CD4-positive, CD25-positive, alpha-beta regulatory T cell (primary cell): ENCODE measurements at places on chromosomes 1 and 21. TPM values are rescaled to one million over a fixed set of nuclear protein-coding genes. Genes with fewer than 3 reads are reported as not detected.

The RPE65 gene
- not detected for polyA plus RNA-seq

GRCh38 chr1:204420039-204421004, 8.7 kb upstream of the PPP1R15B start:
- H3K36me3 ChIP-seq = peaks cover 7% of the 10 kb centered on the region
- DNase-seq = no peak
- no peaks in the 10 kb centered on the region for H3K4me1 ChIP-seq
- no peak overlapping the region for H3K27ac ChIP-seq
- H3K27me3 ChIP-seq = no peaks in the 10 kb centered on the region

DNA sequence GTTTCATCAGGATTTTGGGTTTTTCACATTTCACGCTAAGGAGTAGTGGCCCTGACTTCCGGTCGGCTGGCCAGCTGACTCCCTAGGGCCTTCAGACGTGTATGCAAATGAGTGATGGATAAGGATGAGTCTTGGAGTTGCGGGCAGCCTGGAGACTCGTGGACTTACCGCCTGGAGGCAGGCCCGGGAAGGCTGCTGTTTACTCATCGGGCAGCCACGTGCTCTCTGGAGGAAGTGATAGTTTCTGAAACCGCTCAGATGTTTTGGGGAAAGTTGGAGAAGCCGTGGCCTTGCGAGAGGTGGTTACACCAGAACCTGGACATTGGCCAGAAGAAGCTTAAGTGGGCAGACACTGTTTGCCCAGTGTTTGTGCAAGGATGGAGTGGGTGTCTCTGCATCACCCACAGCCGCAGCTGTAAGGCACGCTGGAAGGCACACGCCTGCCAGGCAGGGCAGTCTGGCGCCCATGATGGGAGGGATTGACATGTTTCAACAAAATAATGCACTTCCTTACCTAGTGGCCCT, 23.1 kb upstream of the TNFRSF1B start:
- DNase-seq = peak; percentile 53
- peaks cover 61% of the 10 kb centered on the region for H3K4me1 ChIP-seq
- peak overlapping the region; percentile 33 for H3K4me3 ChIP-seq
- H3K27me3 ChIP-seq = no peaks in the 10 kb centered on the region
- peak overlapping the region; percentile 65 for H3K27ac ChIP-seq
- no peaks in the 10 kb centered on the region for H3K36me3 ChIP-seq

DNA sequence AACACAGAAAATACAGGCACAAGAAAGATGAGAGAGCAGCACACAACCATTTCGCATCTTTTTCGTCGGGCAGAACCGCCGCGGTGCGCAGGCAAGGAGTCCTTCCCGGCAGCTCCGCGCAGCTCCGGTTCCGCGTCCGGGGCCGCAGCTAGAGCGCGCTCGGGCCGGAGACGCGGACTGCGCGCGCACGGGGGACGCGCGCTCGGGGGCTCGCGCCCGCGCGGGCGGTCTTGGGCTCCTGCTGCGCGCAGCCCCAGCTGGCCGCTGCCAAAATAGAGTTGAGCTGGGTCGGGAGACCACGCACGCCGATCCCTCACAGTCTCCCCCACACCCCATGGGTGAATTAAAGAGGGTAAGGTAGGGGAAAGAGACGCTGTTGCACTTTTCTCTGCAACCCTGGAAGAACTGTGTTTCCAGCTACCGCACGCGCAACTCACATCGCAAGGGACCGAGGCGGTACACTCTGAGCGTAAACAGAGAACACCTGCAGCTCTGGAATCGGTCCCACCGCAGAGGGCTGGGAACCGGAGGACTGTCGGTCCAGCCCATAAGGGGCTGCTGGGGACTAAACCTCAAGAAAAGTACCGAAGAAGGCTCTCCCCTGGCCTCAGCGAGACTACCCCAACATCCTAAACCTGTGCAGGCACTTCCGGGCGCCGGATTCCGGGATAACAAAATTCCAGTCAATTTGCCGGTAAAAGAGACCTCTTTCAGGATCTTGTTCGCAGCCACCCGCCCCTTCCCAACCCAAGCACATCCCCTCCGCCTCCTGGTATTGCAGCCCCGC, 1.7 kb downstream of the NR5A2 start:
- no peak overlapping the region for H3K27ac ChIP-seq
- no peaks in the 10 kb centered on the region for H3K36me3 ChIP-seq
- peak overlapping the region; percentile 58 for H3K4me3 ChIP-seq
- H3K27me3 ChIP-seq = peaks cover 56% of the 10 kb centered on the region

DNA sequence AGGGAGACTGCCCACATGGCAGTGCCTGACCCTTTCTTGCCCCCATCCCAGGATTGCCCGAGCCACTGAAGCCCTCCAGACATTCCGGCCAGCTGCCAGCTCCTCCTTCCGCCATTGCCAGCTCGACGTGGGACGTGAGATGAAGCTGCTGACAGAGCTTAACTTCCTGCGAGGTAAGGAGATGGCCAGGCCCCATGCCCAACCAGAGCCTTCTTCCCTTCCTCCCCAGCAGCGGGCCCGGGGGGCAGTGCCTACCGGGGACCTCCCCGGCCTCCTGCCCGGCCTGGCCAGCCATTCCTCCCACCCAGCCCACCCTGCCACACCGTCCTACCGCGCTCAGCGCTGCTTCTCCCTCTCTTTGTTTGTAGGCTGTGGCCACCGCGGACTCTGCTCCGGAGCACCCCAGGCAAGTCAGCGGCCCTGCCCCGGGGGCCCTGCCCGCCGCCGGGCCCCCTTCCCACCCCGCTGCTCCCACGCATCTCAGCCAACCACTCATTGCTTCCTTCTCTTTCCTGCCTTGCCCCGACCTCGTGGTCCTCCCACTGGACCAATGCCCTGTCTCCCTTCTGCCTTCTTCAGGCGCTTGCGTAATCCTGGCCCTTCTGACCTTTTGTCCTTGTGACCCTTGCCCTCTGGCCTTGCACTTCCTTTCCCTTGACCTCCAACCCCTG, 4.9 kb downstream of the TRIM46 start:
- H3K36me3 ChIP-seq = peaks cover 12% of the 10 kb centered on the region
- H3K27ac ChIP-seq = no peak overlapping the region
- no peak overlapping the region for H3K4me3 ChIP-seq
- no peak for DNase-seq
- H3K4me1 ChIP-seq = peaks cover 21% of the 10 kb centered on the region

- no peak overlapping the region for H3K27ac ChIP-seq
- no peaks in the 10 kb centered on the region for H3K4me1 ChIP-seq
- DNase-seq = no peak
- peaks cover 4% of the 10 kb centered on the region for H3K27me3 ChIP-seq
- no peaks in the 10 kb centered on the region for H3K36me3 ChIP-seq
These were observed 47.3 kb upstream of the LRRC52 start for GRCh38 chr1:165496501-165496900.
